Stimulated activated CD8-positive, alpha-beta memory T cell treated with anti-CD3 and anti-CD28 coated beads, Interleukin-7, amount 100 ng/mL, for 1 hour (primary cell): ENCODE measurements at places on chromosomes 7 and 10.

- DNase-seq: no peak
These were observed 150.4 kb upstream of the LANCL2 start for GRCh38 chr7:55214707-55215106.

- no peak for DNase-seq
These were observed 207.6 kb downstream of the SKIDA1 start for GRCh38 chr10:21317902-21318301.

- DNase-seq: no peak
These were observed 26.1 kb downstream of the IL15RA start for GRCh38 chr10:5951167-5951711.

DNA sequence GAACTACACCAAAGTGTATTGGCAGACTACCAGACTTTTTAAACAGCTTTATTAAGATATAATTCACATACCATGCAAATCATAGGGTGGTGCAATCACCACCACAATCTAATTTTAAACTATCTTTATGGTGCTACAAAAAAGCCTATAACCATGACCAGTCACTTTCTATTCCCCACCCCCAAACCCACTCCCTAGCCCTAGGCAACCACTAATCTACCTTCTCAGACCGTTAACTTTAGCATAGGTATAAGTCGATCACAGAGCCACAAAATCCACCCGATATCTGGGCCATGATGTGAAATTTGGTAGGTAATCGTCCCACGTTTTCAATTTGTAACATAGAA is 536 bp upstream of the POM121 start:
- no peak for DNase-seq

DNA sequence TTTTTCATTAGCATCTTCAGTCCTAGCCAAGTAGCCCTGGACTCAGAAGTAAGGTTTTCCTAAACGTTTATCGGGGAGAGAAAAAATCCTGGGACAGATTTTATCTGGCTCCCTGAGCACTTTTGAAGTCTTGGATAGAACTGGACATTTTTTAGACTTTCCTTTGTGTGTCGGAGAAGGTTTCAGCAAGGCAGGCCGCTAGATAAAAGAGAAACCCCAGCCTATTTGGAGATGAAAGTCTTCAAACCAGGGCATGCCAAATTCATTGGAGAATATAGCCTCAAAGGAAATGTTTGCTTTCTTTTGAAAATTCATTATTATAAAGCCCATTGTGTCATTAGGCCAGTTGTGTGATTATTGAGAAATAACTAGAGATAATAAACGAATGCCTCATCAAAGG is 228.1 kb downstream of the BAMBI start:
- no peak for DNase-seq

DNA sequence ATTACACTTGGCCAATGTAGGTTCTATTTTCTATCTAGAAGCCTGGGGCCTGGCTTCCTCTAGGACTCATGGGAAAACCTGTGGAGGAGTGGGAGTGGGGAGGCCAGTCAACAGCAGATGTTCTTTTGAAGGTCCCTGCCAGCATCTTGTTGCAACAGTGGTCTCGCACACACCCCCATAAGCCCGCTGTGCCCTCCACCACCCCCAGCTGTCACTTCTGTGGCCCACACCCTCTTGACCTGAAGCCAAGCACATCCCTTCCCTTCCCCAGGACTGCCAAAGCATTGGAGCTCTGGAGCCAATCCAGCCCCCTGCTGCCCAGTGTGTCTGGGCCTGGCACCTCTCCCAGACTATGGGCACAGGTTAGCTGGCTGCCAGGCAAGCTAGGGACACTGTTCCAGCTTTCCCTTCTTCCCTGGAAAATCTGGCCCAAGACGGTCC is 1.9 kb upstream of the STX1A start:
- no peak for DNase-seq

DNA sequence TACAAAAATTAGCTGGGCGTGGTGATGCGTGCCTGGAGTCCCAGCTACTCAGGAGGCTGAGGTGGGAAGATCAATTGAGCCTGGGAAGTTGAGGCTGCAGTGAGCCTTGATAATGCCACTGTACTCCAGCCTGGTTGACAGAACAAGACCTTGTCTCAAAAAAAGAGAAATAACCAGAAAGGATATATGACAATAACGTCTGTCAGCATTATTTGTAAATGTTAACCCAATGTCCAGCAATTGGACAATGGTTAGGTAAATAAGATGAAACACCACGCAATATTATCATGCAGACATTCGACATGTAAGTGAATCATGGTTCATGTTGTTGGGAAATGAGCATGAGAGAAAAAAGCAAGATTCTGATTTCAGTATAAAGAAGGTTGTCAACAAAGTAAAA is 44.6 kb upstream of the SEPHS1 start:
- no peak for DNase-seq

DNA sequence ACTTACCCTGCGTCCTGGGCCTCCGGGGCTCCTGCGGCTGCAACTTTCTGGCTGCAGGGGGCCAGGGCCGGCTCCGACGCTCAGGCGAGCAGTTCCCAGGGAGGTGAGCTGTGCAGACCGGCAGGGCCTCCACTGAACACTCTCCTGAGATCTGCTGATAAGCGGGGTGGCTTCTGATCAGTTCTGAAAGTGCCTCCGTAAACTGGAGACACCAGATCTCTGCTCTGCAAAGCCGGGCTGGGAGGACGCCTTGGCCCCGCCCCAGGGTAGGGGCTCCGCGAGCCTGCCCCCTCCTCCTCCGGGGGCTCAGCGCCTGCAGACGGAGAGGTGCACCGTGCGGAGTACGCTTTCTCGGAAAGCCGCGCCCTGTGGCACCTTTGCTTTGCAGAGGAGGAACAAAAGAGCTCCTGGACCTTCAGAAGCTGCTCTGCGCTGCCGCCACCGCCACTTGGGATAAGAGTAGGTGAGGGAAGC is 141.3 kb upstream of the VKORC1L1 start:
- DNase-seq: no peak

DNA sequence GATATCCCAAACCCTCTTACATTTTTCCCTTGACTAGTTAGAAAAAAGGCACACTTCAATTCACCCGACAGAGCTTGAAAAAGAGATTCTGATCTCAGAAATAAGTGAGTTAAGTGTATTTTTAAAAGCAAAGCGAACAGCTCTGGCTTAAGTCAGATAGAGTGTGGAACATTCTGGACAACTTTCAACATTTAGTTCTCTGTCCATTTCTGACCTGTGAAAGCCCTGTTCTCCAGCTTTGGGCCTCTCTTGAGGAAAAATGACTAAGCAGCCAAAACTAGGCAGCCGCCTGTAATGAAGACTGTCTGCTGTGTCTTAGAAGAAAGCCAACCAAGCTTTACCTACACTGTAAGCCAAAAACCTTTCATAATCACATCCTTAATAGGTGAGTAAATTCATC is 50.5 kb downstream of the CDK6 start:
- no peak for DNase-seq

DNA sequence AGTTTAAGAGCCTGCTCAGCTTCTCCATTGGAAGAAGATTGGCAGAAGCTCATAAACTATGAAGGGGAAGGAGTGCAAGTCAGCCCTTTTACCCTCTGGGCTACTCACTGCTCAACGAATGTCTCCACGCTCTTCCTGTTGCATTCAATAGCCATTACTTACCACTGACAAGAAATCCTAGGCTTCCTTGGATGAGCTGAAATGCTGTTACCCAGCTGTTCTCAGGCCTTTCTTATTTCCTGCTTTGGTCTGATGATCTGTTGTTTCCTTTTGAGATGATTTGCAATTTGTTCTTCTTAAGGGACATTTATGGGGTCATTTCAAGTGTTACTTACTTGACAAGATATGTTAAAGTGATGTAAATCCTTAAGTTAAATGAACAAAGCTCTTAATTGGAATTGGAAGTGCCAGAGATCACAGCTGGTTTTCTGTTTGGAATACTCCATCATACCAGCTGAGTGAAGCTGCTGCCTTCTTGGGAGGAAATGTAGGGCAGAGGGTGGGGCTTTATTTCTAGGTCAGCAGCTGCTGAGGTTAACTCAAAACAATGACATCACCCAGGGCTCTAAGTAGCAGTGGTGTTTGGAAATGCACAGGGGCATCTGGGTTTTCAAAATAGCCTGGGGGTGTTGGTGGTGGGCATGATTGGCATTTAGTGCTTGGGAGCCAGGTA is 170.0 kb downstream of the PRKCQ start:
- DNase-seq: peak; percentile 24

- no peak for DNase-seq
These were observed 83.6 kb downstream of the NRCAM start for GRCh38 chr7:108372618-108373017.

- DNase-seq: no peak
These were observed 2.6 kb upstream of the SAMD8 start for GRCh38 chr10:75108684-75109458.

- DNase-seq: no peak
These were observed 557 bp downstream of the TMEM120A start for GRCh38 chr7:75993689-75994387.

DNA sequence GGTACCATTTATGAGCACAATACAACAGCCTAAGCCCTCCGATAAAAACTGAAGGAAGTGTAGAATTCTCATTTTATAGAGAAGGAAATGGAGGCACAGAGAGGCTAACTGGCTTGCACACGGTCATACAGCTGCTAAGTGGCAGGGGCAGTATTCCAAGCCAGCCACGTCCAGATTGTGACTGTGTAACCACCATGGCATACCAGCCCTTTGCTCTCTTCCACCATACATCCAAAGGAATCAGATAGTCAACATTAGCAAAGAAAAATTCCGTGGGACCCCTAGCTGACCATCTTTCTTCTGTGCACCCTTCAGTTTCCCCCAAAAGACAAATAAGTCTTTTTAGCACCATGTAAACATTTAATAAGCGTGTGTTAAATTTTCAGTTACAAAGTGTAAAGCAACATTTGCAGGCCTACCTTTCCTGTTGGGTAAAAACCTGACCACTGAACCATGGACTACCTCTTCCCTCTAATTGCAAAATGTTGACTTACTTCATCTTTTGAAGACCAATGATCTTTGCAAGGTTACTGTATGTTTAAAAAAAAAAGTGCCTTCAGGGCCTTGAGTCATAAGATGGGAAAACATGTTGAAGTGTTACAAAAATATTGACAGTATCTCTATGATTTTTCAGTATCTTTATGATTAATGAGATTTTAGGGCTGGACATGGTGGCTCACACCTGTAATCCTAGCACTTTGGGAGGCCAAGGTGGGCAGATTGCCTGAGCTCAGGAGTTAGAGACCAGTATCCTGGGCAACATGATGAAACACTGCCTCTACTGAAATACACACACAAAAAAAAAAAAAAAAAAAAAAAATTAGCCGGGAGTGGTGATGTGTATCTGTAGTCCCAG is 24.3 kb upstream of the PDZD8 start:
- DNase-seq: no peak

DNA sequence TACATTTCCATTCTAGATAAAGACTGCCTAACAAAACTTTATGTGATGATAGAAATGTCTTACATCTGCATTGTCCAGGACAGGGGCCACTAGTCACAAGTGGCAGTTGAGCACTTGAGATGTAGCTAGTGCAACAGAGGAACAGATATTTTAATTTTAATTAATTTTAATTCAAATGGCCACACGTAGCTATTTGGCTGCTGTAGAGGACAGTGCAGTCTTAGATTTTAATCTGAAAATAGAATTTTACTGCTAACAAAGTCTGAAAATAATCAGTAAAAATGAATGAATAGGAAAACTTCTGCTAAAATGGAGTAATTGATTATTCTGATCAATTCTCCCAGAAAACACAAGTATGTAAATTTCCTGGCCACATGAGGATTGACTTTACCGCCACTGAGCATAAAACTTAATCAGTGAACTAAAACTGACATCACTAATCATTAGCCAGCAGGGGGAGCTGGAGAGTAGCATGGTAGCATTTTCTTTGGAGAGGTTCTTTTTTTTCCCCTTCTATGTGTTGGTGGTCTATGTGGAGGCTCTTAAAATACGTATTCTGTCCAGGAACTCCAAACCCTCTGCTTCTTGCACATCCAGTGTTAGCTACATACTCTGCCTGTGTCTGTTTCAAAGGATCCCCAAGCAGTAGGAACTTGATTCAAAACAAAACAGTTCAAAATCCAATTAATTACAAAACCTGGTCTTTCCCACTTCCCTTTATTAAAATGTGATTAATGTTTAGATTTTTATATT is 52.1 kb downstream of the TSPAN12 start:
- no peak for DNase-seq

- DNase-seq: no peak
These were observed 318.0 kb downstream of the GRID1 start for GRCh38 chr10:86048571-86048970.

- DNase-seq: no peak
These were observed 141.5 kb downstream of the PPP1R17 start for GRCh38 chr7:31828520-31828919.

GRCh38 chr7:158977981-158978380 is 121.6 kb downstream of the DYNC2I1 start:
- DNase-seq: no peak

GRCh38 chr7:121084748-121085336 is 96.3 kb downstream of the CPED1 start:
- DNase-seq: no peak

DNA sequence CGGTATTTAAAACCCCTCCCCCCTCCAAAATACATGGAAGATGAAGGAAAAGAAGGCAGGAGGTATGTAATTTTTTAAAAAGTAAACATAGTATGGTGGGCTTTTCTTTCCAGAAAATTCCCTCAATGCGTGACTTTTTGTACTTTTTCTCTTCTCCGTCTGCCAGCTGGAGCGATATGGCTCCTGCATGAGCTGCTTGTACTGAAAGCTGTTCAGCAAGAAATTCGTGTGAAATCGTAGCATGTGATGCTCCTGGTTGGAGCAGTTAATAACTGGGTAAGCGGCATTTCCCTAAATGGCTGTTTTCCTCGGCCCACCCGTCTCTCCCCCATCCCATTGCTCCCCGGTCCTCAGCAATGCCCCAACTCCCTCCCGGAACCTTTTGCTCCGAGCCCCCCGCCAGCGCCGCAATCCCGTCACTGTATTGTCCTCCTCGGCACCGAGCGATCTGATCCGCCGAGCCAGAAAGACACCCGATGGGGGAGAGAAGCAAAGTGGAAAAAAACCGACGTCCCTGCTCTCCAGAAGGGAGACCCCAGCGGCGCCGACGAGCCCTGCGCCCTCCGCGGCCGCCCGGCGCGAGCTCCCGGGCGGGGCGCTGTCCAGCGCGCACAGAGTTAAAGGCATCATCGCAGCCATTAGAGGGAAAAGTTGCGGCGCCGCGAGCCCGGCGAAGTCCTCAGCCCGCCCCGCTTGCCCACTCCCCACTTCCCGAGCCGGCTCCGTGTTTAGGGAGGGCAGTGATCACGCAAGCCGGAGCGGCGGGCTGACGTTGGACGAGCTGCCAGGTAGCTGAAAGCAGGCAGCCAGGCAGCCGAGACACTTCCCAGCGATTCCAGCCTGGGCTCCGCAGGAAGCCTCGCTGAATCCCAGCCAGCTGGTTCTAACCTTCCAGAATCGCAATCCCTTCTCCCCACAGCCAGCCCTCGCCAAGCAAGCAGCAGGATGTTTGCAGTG is at the start of gene VSTM2A:
Gene VSTM2A, plus strand, starts transcription at position 707 of the 957 bp plus-strand sequence. CDS start 356 bp downstream, outside the sequence.
- no peak for DNase-seq

GRCh38 chr10:132059760-132060508 is 5.8 kb upstream of the JAKMIP3 start:
- DNase-seq: no peak
